ENCODE measurements at places on chromosomes 16 and 17.

DNA sequence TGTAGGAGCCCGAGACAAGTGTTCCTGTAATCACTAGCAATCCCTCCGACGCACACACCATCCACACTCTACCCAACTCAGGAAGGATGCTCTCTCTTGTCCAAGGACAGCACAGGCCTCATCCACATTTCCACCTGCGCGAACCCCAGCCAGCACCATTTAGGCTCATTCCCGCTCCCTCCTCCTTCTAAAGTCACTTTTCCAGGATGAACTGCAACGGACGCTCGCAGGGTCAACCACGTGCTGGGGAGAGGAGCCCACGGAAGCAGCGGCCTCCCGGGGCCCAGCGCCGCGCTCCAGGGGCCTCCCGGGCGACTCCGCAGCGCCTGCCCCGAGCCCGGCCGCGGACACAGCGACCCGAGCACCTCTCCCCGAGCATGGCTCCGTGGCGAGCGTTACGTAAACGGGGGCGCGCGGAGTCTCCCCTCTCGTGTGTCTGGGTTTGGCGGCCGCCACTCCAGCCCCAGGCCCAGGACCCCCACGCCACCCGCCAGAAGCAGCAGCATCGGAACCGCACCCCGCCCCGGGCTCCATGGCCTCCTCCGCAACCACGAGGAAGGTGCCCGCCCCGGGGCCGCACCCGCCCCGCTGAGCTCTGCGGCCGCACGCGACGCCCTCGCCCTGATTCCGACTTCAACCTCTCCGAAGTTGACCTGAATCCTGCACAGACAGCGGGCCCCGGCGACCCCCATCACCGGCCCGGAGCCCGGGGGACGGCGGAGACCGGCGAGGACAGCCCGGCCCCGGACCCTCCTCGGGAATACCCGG lies 668 bp downstream of the USP36 start:
- DNase-seq, result peak; percentile 66

GRCh38 chr16:81860287-81861266 lies 81.5 kb downstream of the PLCG2 start:
- DNase-seq, result no peak

GRCh38 chr17:51166987-51167931 lies 1.0 kb downstream of the NME2 start:
- peak; percentile 90 for DNase-seq

GRCh38 chr16:58299757-58300349 lies 5.0 kb upstream of the PRSS54 start:
- no peak for DNase-seq

GRCh38 chr16:30354423-30355143 lies 525 bp downstream of the CD2BP2 start:
- DNase-seq, result no peak

All from GM13977 (cell line).